ENCODE measurements at places on chromosomes 16 and 17. TPM values are rescaled to one million over a fixed set of nuclear protein-coding genes. Genes with fewer than 3 reads are reported as not detected.

- DNase-seq = peak; percentile 82
Measured at GRCh38 chr17:78130437-78131101, at the start of gene TMC8. Gene TMC8, plus strand, starts transcription at chr17:78130771. Its CDS starts 818 bp downstream, at chr17:78131589.

DNA sequence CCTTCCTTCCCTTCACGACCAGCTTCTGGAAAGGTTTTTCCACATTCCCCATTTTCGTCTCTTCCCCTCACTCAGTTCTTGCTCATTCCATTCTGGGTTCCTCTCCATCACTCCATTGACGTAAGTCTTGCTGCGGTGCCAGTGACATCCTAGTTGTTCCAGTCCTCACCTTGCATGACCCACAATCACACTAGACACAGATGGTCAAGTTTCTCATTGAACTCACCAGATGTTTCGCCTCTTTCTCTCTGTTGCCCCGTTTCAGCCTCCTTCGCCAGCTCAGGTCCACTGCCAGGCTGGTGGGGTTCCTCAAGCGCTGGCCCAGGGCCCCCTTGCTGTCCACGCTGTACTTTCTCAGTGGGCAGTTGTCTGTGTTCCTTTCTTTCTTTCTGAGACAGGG, 43.4 kb downstream of the CCDC42 start:
- no peak for DNase-seq

GRCh38 chr17:70073310-70073709, 1.7 kb upstream of the KCNJ16 start:
- no peak for DNase-seq

DNA sequence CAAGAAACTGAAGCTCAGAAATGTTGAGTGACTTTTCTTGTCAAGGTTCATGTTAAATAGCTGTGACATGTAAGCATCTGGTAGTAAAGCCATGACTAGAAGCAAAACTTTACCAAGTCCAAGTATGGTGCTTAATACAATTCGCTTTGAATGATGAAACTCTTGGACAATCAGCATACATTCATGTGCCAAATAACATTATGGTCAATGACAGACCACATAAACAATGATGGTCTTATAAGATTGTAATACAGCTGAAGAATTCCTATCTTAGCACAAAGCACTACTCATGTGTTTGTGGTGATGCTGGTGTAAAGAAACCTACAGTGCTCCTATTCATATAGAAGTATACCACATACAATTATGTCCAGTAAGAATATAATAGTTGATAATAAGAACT, 97.1 kb upstream of the RPRML start:
- DNase-seq = no peak

- no peak for DNase-seq
Measured at GRCh38 chr17:53900951-53901350, 78.2 kb downstream of the KIF2B start.

DNA sequence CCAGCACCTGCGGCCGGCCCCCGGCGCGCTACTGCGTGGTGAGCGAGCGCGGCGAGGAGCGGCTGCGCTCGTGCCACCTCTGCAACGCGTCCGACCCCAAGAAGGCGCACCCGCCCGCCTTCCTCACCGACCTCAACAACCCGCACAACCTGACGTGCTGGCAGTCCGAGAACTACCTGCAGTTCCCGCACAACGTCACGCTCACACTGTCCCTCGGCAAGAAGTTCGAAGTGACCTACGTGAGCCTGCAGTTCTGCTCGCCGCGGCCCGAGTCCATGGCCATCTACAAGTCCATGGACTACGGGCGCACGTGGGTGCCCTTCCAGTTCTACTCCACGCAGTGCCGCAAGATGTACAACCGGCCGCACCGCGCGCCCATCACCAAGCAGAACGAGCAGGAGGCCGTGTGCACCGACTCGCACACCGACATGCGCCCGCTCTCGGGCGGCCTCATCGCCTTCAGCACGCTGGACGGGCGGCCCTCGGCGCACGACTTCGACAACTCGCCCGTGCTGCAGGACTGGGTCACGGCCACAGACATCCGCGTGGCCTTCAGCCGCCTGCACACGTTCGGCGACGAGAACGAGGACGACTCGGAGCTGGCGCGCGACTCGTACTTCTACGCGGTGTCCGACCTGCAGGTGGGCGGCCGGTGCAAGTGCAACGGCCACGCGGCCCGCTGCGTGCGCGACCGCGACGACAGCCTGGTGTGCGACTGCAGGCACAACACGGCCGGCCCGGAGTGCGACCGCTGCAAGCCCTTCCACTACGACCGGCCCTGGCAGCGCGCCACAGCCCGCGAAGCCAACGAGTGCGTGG, 1.5 kb downstream of the NTN1 start:
- no peak for DNase-seq

GRCh38 chr17:17462048-17462824, 14.6 kb upstream of the MED9 start:
- DNase-seq = no peak

- DNase-seq = no peak
Measured at GRCh38 chr17:27545562-27546229, 85.3 kb upstream of the LGALS9 start.

DNA sequence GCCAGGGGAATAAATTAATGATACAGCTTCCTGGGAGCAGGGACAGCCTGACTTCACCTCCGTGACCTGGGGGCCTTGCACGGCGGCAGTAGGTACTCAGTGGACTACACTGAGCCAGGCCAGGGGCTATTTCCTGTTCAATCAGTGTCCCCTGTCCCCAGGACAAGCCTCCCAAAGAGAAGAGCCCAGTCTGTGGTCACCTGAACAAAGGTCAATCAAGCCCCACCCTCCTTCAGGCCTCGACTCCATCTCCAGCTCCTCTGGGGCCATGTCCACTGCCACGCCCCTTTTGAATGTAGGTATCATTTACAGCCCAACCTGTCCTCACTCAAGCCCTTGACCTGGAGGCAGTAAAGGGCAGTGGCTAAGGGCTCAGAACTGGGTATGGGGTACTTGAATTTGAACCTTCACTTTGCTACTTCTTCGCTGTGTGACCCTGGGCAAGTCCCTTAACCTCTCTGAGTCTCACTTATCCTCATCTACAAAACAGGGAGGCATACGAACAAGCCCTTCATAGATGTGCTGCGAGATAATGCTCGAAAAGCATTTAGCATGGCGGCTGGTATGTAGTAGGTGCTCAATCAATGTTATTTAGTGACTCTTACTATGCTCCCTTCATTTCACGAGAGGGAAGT, 29.0 kb downstream of the MYH11 start:
- DNase-seq = peak; percentile 67

DNA sequence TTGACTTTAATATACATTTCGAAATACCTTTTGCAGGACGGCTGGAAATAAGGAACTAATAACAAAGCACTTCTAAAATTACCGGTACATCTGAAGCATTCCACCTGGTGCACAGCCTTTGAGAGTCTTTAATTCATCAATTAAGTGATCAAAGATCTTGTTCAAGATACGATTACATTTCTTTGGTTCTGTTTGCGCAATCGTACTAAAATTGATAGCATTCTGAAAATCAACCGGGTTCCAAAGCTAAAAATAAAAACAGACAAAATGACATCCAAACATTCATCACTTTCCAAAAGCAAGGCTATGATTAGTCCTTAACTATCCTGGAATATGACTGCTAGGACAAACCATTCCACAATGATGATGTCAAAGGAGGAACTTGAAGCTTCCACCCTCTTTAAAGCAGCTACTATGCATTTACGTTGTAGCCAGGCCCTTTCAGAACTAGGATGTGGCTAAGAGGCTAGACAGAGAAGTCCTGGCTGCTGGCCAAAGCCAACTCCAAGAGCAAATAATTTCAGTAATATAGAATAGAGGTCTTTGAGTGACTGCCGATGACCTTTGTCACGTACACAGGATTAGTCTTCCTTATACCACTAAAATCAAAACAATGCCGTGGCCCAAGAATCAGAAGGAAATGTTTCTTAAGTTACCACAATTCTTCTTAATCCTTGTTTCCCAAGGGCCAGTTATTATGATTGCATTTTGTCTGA, 299.8 kb upstream of the PSMD7 start:
- DNase-seq = no peak

DNA sequence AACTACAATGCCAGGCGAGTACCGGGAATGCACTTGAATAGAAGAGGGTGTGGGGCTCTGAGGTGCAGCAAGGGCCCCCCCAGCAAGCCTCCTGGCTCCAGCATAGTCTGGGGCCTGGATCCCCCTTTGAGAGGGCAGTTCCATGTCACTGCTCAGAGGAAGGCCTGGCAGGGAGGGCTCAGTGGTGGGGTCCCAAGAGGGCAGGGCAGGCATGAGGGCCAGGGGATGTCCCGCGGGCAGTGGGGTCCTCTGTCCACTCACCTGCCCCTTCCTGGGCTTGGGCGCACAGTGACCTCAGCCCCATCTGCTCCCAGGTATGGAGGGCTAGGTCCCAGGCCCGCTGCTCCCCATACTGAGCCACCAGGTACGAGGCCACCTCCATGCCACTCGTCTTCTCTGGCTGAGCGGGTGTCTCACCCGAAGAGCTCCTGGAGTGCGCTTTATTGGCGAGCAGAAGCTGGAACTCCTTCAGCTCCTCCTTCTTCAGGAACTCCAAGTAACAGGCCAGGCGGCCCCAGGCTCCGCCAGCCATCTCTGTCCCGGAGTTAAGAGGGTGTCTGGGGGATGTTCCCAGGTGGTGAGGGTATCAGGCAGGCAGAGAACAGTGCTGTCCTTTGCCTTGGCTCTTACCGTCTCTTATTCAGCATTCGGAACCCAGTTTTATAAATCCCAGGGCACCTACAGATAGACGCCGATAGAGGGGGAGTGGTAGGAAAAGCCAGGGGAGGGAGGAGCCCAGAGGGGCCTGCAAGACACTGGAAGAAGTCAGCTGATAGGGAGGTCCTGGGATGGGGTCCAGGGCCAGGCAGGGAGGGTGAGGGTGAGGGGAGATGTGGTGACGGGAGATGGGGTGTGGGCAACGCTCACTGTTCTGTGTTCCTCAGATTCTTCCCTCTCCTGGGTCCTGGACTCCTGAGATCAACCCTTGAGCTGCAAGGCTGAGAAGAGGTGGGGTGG, 605 bp downstream of the NLRP1 start:
- no peak for DNase-seq

- DNase-seq = no peak
Measured at GRCh38 chr16:877242-878071, 76.9 kb upstream of the GNG13 start.

GRCh38 chr16:85625053-85625452, 11.9 kb downstream of the GSE1 start:
- DNase-seq = no peak

GRCh38 chr17:51951741-51952140, 206.8 kb downstream of the CA10 start:
- no peak for DNase-seq

GRCh38 chr16:66304151-66304550, 62.3 kb upstream of the CDH5 start:
- no peak for DNase-seq

DNA sequence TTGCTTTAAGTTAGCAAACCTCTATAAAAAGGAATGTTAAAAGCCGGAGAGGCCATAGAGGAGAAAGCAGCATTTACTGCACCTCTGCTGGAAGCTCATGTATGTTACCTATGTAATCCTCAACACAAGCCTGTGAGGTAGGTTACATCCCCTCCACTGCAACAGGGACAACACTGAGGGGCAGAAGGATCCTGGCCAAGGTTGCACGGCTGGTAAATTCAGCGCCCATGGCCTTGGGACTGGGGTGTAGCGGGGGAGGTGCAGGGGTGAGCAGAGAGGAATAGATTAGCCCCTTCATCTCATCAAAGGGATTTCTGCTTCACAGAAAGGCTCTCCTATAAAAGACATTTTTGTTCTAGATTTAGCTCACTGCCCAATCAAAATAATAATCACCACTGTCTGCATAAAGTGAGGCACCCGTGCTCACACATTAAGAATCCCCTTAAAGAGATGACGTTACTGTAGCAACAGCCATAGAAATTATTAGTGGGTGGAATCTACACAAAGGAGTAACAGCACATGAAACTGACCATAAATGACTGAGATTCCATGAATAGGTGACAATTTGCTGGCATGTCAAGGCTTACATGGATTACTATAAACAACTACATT, 3.3 kb downstream of the ZCCHC14 start:
- DNase-seq = no peak

- DNase-seq = no peak
Measured at GRCh38 chr17:70137451-70138230, 31.7 kb upstream of the KCNJ2 start.

- DNase-seq = no peak
Measured at GRCh38 chr17:30226878-30227277, 8.6 kb downstream of the SLC6A4 start.

Gene ZDHHC7
- 43.7 TPM for total RNA-seq

Gene C16orf96
- 0.11 TPM for total RNA-seq

Gene SLC38A10
- total RNA-seq = 36.0 TPM
